Pancreas (tissue), 10 donors: ENCODE measurements at places on chromosomes 12 and 14.

DNA sequence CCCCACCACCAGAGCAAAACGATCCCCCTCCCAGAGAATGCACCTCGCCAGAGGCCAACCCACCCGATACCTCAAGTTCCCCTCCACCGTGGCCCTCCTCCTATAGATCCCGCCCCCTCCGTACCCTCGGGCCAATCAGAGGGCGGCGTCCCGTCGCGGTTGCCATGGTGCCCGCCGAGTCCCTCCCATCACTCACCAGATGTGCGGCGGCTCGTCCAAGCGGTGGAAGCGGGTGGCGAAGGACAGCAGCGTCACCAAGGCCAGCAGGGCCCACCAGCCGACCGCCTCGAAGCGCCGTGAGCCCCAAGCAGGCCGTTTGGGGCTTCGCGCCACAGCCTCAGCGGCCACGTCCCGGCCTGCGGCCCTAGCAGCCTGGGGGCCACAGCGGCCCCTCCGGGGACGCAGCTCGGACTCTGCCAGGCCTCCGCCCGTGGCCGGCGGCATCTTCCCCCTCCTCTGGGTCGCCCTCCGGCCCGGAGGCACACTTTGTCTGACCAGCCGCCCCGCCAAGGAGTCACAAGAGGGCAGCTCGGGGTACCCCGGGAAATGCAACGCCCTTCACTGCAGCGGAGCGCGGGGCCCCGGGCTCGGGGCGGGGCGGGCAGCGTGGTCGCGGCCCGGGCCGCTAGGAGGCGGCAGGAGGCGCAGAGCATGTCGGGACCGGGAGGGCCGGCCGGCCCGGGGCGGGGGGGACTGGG is at the start of gene POMT2:
Gene POMT2 (minus strand): TSS at position 646 of the 698 bp plus-strand sequence. CDS start 202 bp downstream, at position 444.
- peak; percentile 93 for DNase-seq

- no peak for DNase-seq
Measured at GRCh38 chr12:18807714-18808113, 69.8 kb downstream of the CAPZA3 start.

DNA sequence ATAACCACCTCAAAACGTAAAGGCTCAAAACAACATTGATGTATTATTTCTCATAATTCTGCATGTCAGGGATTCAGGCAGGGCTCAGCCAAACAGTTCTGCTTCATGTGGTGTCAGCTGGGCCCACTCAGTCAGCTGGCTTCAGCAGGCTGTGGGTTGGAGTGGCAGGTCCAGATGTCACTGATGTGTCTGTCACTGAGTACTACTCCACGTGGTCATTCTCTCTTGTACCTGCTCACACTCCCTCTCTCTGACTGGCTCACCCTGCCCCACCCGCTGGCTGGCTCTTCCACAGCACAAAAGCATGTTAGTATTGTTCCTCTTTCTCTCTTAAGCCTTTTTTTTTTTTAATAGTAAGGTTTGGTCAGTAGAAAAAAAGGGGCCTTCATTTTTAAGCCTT is 182.4 kb downstream of the DICER1 start:
- no peak for DNase-seq

GRCh38 chr12:39003541-39004155 is 98.3 kb upstream of the CPNE8 start:
- DNase-seq: no peak

DNA sequence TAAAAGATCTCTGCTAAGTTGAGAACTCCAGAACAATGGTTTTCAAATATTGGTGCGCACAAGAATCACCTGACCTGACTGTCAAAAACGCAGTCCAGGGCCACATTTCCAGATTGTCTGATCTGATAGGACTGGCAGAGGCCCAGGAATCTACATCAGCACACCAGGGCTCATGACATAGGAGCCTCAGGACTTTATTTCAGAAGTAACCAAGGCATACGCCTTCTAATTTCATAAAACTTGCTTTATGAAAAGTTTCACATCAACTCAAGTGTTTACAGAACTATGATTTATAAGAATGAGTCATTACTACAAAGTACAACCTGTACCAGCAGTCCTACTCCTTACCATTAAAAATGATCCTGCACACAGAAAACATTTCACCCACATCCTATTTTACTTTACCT is 47.7 kb upstream of the PTPRO start:
- no peak for DNase-seq
